Left hindlimb (tissue), 1 donor: ENCODE measurements at places on chromosomes 16 and 17.

GRCh38 chr17:50563092-50563511 lies 2.6 kb downstream of the CACNA1G start:
- DNase-seq, result no peak

- no peak for DNase-seq
Observed at GRCh38 chr17:75371981-75372380, 33.5 kb downstream of the GRB2 start.

DNA sequence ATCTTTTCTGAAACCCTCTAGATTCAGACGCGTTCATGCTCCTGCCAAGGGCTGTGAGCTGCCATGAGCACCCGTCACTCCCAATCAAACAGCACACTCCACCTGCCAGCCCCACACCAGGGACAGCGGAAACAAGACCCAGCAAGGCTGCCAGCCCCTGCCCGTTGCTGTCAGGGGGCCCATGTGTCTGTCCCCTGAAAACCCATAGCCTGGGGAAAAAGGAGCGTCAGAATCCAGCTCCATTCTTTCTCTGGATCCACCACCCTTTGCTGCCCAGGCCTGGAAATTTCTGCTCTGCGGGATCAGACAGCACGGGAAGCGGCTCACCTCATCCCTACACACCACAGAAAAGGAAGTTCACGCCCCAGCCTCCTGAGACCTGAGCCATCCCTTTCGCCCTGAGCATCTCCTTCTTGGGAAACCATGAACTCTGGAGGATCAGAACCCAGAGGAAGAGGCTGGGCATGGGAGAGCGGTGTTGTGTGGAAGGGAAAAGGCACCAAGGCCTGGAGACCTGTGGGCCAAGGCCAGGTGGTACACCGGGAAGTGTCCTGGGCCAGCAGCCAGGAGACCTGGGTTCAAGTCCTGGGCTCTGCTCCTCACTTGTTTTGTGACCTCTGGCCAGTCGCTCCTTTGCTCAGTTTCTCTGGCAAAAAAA lies 51.5 kb upstream of the RCVRN start:
- DNase-seq, result no peak

DNA sequence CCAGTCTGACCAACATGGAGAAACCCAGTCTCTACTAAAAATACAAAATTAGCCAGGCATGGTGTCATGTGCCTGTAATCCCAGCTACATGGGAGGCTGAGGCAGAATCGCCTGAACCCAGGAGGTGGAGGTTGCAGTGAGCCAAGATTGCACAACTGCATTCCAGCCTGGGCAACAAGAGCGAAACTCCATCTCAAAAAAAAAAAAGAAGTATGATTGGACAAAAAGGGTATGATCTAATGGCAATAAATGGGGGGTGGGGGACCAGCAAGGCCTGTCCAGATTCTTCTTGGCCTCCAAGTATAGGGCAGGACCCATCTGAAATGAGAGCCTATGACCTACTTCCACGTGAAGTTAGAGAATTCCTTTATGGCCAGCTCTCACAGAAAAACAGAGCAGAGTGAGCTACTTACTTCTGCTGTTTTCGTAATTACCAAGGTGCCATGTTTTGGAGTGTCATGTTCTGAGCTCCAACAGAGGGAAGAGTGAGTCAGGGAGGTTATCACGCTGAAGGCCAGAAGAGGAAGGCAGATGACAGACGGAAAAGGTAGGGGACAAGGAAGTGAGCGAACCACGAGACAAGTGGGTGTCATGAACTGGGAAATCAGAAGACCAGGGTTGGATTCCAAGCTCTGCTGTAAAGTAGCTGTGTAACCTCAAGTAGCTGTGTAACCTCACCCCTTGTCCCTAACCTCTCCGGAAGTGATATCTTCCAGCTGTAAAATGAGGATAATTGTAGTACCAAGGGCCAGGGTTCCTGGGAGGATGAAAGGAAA lies 3.6 kb upstream of the ZMYND15 start:
- DNase-seq, result no peak

DNA sequence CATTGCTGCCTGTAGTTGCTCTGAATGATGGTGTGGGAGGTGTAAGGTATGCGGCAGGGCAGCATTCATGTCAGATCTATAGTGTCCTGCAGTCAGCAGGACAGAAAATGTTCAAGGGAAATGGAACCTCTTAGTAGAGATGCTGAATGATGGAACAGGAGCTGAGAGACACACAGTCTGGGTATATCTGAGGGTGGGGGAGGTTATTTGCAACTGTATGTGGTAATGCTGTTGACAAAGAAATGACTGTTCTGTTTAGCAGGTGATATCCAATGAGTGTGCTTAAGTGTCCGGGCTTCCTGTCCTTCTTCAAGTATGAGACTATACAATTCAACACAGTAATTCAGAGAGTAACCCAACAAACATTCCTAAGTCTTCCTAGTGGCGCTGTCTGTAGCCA lies 46.6 kb downstream of the STH start:
- no peak for DNase-seq

DNA sequence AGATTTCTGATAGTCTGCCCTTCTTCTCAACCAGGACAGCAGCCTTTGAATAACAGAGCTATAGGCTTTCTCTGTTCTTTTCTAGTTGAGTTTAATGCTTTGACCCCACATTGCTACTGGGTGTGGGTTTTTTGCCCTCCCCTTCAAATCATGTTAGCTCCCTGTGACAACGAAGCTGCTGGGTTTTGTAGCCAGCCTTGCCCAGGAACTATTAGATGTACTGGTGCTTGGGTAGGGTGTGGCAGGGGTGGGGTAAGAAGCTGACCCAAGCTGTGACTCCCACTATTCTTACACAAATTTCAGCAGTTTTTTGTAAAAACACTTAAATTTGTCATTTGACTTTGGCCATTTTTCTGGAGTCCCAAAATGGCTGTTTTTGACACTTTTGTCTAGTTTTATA lies 69.7 kb downstream of the NLK start:
- no peak for DNase-seq

DNA sequence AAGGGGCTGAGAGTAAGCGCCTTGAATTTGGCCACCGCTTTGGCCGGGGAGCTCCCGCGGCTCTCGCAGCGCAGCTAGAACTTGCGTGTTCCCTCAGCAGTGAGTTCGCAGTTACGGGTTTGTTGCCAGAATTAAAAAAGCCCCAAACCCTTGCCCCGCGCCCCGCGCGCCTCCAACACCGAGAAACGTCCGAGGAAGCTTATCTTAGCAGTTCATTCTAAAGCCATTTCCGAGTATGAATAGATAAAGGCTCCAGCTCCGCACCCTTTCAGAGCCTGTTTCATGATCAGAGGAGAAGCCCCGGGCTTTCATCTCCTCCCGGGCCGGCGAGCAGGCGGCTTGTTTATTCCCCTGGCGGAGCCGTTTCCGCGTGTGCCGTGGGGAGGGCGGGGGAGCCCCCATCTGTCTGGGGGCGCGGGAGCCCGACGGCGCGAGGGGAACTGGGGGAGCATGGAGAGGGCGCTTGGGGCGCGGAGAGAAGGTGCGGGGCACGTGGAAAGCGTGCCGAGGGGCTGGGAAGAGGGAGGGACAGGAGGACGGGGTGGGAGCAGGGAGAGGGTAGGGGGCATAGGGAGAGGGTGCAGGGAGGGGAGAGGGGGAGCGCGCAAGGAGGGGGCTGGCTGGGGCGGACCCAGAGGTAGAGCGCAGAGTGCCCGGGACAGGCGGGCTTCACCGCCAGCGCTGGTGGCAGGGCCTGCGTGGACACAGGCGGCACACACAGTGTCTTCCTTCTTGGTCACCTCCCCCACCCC lies 9.9 kb downstream of the TBX4 start:
- DNase-seq, result peak; percentile 54

DNA sequence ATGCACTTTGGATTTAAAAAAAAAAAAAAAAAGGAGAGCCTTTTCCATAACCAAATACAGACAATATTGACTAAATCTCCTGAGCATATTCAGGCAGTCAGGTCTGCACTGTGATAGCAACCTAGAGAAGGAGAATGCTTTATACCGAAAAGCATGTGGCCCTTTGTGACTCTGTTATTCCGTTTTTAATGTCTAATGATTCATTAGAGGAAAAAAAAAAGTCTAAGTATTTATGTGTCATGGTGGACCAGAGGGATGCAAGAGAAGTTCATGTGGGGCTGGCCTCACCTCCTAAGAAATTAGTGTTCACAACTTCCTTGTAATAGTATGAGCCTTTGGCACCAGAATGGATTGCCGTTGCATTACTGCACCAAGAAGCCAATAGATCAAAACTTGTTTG lies 11.3 kb upstream of the VWA3A start:
- no peak for DNase-seq

DNA sequence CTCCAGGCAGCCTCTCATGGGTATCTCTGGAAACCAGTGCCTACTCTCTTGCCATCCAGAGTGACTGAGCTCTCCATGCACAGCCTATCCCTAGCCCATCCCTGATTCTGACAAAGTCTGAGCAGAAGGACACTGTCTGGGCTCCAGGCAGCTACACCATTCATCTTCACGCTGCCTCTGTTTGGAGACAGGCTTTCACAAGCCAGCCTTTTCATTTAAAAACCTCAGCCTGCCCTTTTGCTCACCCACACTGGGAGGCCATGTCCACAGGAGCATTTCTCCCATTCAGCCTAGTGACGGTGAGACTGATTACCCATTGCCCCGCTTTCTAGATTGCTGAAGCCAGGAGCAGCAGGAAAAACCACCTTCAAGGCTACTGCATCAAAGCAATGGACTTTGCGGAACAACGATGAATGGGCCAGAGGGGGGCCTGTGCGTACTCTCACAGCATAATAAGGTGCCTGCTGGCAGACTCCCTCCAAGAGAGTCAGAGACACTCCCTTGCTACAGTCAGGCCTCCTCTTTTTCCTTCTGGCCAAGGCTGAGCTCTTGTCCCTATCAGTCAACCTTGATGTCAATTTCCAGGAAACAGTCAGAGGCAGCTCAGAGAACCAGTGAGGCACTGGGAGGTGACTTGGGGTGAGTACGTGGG lies 24.7 kb upstream of the CDH13 start:
- DNase-seq, result no peak

DNA sequence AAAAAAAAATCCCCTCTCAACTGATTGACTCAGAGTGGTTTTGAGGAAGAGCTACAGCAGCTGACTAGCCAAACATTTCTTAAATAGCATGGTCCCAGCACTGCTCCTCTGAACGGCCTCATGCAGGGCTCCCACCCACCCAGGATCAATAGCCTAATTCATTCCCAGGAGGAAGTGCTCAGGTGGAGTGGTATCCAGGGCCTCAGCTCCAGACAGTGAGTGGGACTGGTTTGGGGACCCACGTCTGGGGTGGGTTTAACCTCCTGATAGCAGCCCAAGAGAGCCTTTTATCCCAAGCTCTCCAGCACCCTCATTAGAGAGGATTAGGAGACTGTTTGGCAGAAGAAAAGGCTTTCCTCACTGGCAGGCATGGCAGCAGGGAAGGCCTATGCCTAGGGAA lies 68.5 kb upstream of the CDH5 start:
- DNase-seq, result no peak

GRCh38 chr16:72977127-72977526 lies 70.8 kb downstream of the ZFHX3 start:
- no peak for DNase-seq
